ENCODE measurements at places on chromosomes 4 and X. TPM values are rescaled to one million over a fixed set of nuclear protein-coding genes. Genes with fewer than 3 reads are reported as not detected.

GRCh38 chr4:23728393-23728792 is 161.5 kb downstream of the PPARGC1A start:
- peak; percentile 42 for DNase-seq

Gene BCLAF3
- 2.1 TPM for total RNA-seq

Gene AMBN
- not detected for total RNA-seq

- DNase-seq: no peak
These were observed 217.0 kb downstream of the GUCY2F start for GRCh38 chrX:109264878-109265277.

Gene THAP9
- total RNA-seq: 5.3 TPM

Measured in SJSA1 (cell line).